H4 (cell line): ENCODE measurements at places on chromosomes 5 and 9. TPM values are rescaled to one million over a fixed set of nuclear protein-coding genes. Genes with fewer than 3 reads are reported as not detected.

Gene ABO
- not detected in 2 replicates for total RNA-seq

Gene GNA14
- total RNA-seq, result 0.06 TPM in 1 of 2 replicates, not detected in the other

Gene OCLN
- total RNA-seq, result 2.9 and 5.2 TPM in 2 replicates

Gene CATSPER3
- 0.08 TPM in 1 of 2 replicates, not detected in the other for total RNA-seq

Gene ALDOB
- total RNA-seq, result not detected in 2 replicates

Gene ZBTB26
- total RNA-seq, result 1.7 and 1.8 TPM in 2 replicates

Gene CPLANE1
- total RNA-seq, result 4.8 and 13.8 TPM in 2 replicates

Gene DEPDC1B
- 31.9 and 41.6 TPM in 2 replicates for total RNA-seq

Gene FOXD1
- 5.2 and 5.4 TPM in 2 replicates for total RNA-seq

Gene LURAP1L
- total RNA-seq, result 10.6 and 15.2 TPM in 2 replicates

Gene ZFR
- total RNA-seq, result 75.6 and 78.2 TPM in 2 replicates

Gene GPR21
- not detected in 2 replicates for total RNA-seq

- no peak for DNase-seq
These were observed 830 bp downstream of the S100Z start for GRCh38 chr5:76850543-76851145.

DNA sequence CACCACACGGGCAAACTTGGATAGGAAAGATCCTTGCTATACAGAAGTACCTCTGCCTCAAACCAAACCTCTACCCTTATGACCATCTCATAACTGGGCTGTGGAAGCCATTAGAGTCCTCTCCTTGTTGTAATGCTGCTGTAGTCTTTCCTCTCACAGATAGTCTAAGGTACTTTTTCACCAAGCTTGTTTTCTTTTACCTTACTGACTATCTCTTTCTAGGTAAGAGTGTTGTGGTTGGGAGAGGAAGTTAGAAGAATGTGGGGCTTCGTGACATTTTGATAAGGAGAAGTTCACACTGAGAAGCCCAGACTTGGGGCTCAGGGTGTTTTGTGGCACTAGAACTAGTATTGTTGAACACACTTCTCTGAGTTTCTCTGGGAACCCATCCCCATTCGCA, 8.9 kb downstream of the CFAP95 start:
- DNase-seq, result no peak

GRCh38 chr9:135010921-135011320, 76.5 kb upstream of the OLFM1 start:
- DNase-seq, result no peak

DNA sequence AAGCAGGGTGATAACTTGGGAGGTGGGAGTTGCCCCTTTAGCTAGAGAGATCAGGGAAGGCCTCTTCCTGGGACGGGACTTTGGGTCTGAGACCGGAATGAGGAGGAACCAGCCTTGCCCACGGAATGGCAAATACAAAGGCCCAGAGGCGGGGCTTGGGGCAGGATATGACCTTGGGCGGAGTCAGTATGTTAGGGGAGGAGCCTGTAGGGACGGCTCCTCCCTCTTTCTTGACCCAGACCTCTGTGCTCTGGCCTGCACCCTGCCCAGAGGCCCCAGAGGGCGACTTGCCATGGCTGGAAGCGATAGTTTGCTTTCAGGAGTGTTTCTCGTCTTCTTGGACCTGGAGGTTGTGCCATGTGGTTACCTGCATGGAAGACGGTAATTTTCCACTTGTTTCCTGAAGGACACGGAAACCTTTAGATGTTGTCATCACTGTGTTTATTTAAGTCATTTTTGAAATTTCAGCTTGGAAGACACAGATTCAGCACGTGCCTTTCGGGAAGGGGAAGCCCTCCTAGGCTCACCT, 85.6 kb downstream of the DAB2IP start:
- no peak for DNase-seq

DNA sequence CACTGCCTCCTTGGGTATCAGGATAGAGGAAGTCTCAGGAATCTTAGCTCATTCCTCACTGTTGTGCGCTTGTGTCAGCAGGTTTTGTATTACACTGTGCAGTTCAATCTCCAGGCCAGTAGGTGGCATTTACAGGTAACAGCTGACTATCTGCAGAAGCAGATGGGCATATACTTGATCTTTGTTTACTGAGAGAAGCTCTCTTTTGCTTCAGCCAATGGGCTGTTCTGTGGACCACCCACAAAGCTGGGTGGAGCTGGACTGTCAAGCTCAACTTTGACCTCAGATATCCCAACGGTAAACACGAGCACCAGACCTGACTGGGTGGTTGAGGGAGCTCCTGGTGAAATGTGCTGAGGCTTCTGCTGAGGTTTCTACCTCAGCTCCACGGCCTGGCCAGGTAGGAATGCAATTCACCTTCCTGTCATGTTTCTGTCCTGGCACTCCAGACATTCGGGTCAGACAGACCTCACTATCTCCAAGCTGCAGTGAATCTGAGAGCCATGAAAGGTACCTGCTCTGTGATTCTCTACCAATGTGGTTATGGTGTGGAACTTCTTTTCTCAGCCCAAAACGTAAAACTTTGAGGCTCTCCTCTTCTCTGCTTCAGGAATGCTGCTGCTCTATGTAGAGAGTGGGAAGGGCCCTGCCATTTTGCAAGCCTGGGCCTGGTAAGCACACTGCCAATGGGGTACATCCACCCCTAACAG, 167.9 kb upstream of the ACTBL2 start:
- DNase-seq, result peak; percentile 69

GRCh38 chr5:109482748-109483147, 73.0 kb upstream of the PJA2 start:
- DNase-seq, result no peak

- no peak for DNase-seq
These were observed 73.7 kb downstream of the ZNF366 start for GRCh38 chr5:72433522-72433921.

DNA sequence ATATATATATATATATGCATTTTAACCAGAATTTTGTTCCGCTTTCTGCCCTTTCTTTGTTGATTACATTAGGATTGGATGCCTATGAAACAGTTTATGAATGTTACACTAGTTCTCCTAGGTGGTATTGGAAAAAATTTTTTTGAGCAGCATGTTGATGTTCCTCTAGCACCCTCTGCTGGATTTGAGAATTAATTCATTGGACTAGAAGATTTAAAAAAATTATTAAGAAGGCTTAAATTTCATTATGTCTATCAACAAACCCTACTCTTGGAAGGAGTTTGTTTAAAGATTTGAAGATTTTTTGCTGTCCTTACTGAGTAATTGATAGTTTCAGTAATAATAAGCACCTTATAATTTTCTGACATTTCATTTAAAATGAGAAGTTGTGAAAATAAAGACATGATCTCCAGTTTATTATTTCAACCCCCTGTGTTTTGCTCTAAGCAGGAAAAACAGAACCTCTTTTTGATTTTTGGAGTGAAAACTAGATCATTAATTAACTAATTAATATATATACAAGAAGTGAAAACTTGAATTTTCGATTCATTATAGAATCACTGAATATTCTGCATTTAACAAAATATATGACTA, 89.6 kb downstream of the CCDC171 start:
- DNase-seq, result peak; percentile 42

GRCh38 chr9:21982861-21983560, 11.2 kb downstream of the CDKN2A start:
- no peak for DNase-seq

DNA sequence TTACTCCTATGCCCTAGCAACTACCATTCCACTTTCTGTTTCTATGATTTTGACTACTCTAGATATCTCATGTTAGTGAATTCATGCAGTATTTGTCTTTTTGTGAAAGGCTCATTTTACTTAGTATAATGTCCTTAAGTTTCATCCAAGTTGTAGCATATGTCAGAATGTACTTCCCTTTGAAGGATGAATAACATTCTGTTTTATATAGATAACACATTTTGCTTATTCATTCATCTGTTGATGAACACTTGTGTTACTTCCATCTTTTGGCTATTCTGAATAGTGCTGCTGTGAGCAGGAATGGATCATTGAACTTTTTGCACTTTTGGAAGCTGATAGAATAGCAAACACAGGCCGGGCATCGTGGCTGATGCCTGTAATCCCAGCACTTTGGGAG, 140.2 kb upstream of the MYO10 start:
- no peak for DNase-seq

DNA sequence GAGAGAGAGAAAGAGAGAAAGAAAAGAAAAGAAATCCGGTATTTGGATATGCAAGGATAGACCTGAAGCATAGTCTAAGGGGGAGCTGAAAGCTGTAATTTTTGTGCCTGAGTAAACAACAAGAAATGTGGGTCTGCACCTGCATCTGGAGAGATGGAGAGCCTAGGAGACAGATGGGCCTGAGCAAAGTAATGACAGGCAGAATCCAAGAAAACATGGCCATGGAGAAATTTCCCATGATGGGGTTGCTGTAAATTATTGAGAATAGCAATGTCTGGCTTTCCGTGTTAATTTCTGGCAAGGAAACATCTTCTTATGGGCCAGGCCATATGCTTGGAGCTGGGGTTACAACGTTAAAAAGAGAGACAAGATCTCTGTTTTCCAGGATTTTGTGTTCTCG, 40.2 kb downstream of the YIPF5 start:
- no peak for DNase-seq

DNA sequence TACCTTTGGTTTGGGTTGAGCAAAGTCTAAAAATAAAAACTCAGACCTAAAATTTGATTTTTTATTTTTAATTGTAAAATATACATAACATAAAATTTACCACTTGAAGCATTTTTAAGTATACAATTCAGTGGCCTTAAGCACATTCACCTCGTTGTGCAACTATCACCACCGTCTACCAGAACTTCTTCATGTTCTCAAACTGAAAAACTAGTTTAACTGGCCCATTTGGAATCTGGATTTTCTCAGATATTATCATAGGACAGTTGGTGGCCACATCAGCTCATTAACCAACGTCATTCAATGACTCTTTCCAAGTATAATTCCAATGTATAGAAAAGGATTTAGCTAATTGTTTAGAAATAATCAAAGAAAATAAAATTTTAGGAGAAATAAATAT, 319.3 kb downstream of the TLE1 start:
- DNase-seq, result no peak

- no peak for DNase-seq
These were observed 109.4 kb downstream of the PSD2 start for GRCh38 chr5:139904816-139905661.

GRCh38 chr9:126155756-126156664, 170.6 kb upstream of the MVB12B start:
- DNase-seq, result no peak

- DNase-seq, result peak; percentile 21
These were observed 1.3 kb upstream of the ITGA2 start for GRCh38 chr5:52987711-52988331.

GRCh38 chr5:142644640-142645361, 41.1 kb downstream of the FGF1 start:
- DNase-seq, result peak; percentile 91

DNA sequence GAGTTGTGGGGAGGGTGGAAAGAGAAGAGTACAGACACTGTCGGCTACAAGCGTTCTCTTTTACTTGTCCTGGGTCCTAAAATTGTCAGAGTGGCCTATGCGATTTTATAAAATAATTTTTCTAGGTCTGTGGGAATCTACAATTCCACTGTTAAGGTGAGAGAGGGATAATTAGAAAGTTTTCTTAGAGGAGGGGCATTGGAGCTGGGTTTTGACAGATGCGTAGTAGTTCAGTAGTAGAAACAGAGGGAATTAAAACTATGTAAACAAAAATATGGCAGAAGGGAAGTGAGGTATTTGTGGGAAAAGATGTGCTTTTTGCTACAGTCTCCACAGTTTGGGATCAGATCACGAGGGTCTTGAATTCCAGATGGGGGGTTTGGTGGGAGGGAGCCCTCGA, 129.1 kb upstream of the SHB start:
- no peak for DNase-seq

DNA sequence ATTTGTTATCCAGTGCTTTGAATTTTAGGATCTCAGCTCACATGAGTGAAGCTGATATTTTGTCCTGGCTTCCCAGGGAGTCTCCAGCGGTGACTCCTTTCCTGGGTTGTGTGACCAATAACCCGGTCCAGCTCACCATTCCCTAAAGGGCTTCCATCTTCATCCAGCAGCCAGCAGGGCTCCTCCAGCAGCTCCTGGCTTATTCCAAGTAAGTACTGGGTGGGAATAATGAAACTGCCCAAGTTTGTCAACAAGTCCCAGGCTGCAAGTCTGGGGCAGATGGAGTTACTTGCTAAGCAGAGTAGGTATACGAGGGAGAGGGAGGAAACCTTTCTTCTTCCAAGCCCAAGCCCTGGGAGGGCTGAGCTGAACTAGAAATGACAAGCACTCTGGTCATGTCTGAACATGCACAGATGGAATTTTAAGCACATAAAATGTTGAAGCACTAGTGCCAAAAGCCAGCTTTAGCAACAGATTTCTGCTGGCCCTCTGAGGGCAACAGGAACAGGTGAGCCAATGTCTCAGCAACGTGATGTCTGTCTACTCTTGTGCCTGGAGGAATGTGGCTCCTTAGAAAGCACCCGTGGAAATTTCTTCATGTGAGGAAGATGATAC, 153.7 kb upstream of the DAPK1 start:
- DNase-seq, result no peak

DNA sequence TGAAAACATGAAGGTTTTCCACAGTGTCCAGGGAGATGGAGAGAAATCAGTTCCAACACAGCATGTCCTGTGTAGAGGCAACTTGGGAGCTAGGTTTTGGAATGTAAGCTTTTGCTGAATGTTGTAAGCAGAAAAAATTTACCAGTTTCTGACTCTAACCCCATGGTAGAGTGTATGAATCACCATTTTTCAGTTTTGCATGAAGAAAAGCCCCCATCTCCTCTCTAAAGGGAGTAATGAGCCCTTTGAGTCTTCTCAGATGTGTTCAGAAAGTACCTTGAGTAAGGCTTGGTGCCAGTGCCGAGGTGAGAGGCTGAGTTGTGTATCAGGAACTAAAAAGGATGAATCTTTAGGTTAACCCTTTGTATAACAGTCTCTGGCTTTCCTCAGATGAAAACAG, 96.2 kb downstream of the ADRB2 start:
- no peak for DNase-seq
